ENCODE measurements at places on chromosomes 2 and 18.

GRCh38 chr2:85746321-85747004, 7.3 kb upstream of the ATOH8 start:
- no peak for DNase-seq

DNA sequence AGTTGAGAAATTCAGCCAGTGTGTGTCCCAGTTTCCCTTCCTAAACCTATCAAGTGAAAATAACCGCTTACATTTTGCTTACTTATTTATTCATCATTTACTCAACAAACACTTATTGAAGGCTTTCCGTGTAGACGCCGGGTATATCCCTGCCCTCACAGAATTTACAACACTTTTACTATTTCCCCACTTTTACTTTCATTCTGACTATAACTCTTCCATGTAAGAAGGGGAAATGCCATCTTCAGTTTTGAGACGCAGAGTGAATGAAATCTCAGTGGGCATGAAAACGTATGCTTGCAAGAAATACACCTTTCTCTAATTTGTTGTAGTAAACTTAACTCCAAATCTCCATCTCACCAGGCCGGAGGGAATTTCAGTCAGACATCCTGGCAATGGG, 251.0 kb upstream of the CHAC2 start:
- no peak for DNase-seq

DNA sequence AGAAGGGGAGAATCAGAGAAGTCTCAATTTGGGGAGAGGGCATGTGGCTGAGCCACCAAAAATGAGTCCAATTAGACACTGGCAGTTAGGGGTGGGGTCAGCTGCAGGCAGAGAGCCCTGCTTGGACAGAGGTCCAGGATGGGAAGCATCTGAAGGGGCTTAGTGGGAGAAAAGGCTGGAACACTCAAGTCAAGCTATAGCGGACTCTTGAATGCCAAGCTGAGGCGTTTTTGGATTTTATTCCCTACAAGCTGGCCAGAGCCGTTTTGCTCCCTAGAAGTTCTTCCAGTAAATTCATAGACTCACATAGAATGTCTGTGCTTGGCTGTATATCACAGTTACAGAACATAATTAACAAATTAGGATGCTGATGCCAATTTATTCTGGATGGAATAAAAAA, 172.8 kb downstream of the ACOXL start:
- DNase-seq: no peak

DNA sequence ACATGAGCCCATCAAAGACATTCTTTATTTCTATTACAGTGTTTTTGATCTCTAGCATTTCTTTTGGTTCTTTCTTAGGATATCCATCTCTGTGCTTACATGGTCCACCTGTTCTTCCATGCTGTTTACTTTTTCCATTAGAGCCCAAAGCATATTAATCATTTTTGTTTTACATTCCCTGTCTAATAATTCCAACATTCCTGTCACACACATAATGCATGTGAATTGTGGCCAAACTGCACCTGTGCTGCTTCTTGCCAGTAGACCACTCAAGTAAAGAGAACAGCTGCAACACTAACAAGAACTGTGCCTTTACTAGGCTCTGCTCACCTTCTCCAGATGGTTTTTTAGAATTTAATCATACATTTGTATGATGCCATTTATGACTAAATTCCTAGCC, 103.0 kb downstream of the PTH2R start:
- no peak for DNase-seq

- DNase-seq: peak; percentile 47
Measured at GRCh38 chr2:27494944-27495554, at the start of gene FNDC4. TSS of gene FNDC4 (minus strand) at chr2:27495200. CDS start at chr2:27494679, 521 bp downstream.

GRCh38 chr2:8120506-8120860, 561.4 kb upstream of the ID2 start:
- DNase-seq: no peak

GRCh38 chr2:227834423-227834822, 20.8 kb downstream of the CCL20 start:
- DNase-seq: no peak

- no peak for DNase-seq
Measured at GRCh38 chr2:124343827-124344498, 318.9 kb downstream of the CNTNAP5 start.

DNA sequence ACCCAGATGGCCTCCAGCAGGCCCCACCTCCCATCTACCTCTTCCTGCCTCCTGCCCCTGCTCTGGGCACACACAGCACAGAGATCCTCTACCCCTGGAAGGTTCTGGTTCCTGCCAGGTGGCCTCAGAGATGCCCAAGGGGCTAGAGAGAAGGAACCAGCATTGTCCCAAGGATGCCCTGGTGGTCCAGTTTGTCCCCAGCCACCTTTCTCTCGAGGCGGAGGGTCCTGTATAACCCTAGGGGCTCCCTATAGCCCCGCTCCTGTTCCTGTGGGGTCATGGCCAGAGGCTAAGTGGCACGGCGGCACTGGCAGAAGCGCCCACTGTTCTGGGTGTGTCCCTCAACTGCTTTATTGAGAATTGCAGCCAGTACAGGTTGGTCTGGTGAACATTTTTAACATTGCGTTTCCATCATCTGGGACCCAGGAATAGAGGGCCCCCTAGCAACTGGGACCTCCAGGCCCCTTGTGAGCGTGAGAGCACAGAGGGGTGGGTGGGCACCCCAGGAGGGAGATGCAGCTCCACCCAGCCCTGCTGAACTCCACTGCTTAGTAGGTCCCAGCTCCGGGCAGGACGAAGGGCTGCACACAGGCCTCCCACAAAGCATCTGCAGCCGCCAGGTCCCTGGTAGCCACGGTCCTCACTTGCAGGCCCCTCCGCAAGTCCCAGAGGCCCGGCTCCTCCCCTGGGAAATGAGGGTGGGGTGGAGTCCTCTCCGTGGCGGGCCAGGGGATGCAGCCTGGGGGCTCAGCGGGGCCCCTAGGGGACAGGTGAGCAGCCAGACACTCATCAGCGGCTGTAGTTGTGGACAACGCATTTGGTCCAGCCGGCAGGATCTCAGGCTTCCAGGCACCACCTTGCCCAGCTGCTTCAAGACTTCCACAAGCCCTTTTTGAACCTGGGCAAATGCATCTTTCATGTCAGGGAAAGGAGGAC, 33.1 kb downstream of the GPC1 start:
- DNase-seq: no peak

GRCh38 chr2:99802734-99803133, 312.9 kb upstream of the REV1 start:
- DNase-seq: no peak

DNA sequence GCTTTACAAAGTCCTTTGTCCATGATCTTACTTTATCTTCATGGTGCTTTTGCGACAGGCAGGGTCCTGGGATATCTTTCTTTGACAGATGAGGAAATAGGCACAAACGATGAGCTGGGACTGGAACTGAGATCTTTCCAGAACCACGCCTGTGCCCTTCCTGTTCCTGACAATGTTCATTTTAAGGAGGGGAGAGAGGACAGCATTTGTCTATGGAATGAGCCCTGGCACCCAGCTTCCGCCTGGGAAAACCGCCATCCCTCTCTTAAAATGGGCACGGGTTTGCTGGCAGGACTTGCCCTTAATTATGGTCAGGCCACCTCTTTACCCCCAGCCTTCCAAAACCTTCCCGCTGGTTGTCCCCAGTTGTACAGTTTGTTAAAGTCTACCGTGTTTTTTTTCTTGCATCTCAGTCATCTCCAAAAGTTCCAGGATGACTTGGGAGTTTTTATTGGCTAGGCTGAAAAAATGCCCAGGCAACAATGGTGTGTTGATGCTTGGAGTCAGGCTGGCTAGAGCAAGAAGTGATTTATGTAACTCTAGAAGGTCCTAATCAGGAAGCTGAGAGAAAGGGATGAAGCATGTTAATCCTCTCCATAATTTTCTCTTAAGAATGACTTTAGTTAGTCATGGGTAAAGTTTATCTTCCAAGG, 264.9 kb upstream of the EPAS1 start:
- peak; percentile 61 for DNase-seq

DNA sequence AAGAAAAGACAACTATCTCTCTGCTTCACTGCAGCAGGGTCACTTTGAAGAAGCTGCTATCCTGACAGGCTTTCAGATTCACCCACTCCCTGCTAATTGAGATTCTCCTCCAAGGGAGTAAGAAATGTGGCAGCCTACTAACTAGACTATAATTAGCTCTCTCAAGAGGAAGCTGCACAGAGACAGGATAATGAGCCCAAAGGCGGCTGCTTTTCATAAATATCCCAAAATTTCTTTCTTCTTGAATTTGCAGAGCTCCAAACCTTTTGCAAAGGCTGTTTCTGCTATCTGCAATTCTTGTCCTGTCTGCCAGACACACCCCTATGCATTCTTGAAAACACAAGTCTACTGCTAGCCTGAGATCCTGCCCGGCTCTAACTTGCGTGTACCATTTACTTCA, 54.0 kb upstream of the RNU4ATAC start:
- no peak for DNase-seq

- no peak for DNase-seq
Measured at GRCh38 chr2:98565286-98565860, 42.9 kb downstream of the COA5 start.

DNA sequence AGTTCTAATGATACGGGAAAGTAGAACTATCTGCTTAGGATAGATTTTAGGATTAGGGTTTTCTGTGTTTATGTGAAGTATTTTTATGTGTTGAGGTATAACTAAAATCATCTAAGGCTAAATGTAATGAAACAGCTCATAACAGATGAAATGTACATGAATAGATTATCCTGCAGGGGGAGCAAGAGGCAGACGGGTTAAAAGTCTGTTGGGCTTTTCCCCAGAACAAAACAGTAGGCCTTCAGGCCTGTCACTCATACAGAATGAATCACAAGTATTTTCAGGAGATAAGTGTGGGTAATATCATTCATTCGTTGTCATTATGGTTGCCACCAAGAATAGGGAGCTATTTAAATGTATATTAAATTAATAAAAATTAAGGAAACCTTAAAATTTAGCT, 107.9 kb upstream of the IL1R2 start:
- peak; percentile 48 for DNase-seq

DNA sequence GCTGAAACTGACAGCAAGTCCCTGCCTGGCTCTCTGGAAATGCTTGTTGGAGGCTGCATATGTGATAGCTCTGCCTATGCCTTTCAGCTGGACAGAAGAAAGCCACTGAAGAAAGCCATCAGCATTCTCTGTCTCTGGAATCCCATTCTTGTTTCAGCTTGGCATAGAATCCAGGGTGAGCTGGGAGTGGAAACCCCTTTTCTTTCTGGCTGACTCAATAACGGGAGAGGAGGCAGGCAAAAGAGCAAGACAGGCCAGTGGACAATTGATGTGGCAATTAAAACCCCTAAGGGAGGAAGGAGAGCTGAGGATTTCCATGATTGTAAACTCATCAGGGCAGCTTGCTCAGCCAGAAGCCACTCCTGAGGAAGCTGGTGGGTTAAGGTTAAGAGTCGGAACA, 208.1 kb downstream of the CLIP4 start:
- DNase-seq: no peak

DNA sequence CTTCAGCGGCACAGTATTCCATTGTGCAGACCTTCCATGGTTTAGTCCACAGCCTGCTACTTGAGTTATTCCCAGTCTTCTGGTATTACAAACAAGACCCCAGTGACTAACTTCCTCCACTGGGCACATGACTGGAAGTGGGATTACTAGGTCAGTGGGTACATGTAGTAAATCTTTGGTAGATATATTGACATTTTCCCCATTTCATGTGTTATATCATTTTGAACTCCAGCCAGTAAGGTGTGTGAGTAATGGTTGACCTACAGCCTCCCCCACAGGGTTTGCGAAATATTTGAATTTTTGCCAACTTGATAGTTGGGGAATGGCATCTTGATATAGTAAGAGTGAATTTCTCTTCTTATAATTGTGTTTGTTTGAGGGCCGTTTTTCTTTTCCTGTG, 58.8 kb downstream of the RNF144A start:
- DNase-seq: no peak

DNA sequence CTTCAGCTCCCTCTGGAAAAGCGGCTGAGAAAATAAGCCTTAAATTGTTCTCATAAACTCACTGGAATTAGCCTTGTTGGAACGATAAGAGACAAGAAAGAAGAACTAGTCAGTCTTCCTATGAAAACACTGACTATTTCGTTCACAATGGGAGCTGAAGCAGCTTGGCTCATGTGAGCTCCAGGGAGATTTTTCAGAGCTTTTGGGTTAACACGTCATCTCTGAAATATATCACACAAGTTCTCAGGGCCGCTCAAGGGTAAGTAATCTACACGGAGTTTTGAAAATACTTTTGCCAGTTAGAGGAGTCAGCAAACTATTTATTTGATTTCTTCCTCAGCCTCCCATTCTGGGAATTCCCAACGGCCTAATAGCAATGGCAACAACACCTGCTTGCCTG, 316.2 kb upstream of the MGAT5 start:
- no peak for DNase-seq

DNA sequence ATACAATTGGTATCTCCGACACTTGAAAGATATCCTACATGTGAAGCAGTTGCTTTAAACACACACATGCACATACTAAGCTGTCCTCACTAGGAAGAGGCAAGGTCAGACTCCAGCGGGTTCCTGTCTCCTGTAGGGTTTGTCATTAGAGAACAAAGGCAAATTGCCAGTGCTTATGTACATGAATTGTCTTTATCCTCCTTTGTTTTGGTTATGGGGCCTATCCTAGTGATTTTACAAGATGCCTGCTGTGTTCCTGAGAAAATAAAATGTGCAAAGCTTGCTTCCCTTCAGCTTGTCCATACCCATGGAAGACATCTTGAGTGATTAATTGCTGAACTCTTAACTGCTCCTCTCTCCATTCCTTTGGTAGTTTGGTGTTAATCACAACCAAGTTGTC, 86.7 kb upstream of the SLC39A10 start:
- DNase-seq: no peak

GRCh38 chr2:170341684-170342623, 164.0 kb downstream of the MYO3B start:
- DNase-seq: no peak

- peak; percentile 54 for DNase-seq
Measured at GRCh38 chr2:218582076-218582475, 13.4 kb downstream of the CNOT9 start.

DNA sequence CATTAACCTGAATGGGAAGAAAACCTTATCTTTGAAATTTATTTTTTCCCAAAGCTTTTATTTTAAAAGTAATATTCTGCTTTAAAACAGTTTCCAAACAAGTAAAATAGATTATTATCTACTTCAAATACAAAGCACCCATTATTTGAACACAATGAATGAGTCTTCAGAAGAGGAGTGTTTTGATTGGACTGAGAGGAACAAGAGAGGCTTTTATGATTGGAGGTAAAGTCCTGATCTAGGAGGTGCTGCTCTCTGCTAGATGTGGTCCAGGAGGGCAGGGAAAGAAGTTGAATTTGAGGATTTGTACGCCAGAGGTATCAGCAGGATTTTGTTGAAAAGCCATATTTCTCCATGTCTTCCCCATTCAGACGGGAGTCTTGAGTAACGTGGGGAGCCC, 900.7 kb downstream of the SOCS6 start:
- DNase-seq: no peak

DNA sequence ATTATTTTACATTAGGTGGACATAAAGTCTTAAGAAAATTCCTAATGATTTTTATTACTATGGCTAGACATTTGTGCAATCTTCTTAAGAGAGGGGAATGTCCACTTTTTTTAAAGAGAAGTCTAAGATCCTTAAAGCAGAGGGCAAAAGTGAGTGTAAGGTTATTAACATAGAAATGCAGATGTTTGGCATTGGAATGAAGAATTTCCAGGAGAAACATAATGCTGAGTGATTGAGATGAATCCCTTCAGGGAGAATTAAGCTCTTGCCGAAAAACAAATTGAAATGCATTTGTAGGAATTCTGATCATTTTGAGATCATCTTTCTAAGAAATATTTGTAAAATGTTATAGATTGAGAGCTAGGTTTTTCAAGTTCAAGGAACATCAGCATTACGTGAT, 15.0 kb downstream of the FAM124B start:
- no peak for DNase-seq

All from AG08395 (cell line).